Activated T-helper 1 cell treated with anti-CD3 and anti-CD28 coated beads, Interleukin-12 subunit alpha, Interleukin-12 subunit beta, Interleukin-2, Interleukin-4 antibody, amounts not matched to agents 30 ng/mL and 10 ng/mL and 1 ng/mL, durations not matched to agents 14 hours and 24 hours and 36 hours (primary cell): ENCODE measurements at places on chromosomes 12 and 14. TPM values are rescaled to one million over a fixed set of nuclear protein-coding genes. Genes with fewer than 3 reads are reported as not detected.
A peak's percentile ranks its signal among the peaks of the same experiment; 100 is the strongest.

The APOLD1 gene
- total RNA-seq, result 4.0 and 4.8 TPM in 2 replicates

The LRP1 gene
- 0.26 and 0.73 TPM in 2 replicates for total RNA-seq

- peak; percentile 52 for DNase-seq
These were observed 464.0 kb downstream of the RAD51B start for GRCh38 chr14:68283378-68284123.

GRCh38 chr14:34300882-34301734 lies 160.9 kb downstream of the SPTSSA start:
- DNase-seq, result no peak

- no peak for DNase-seq
These were observed 9.4 kb upstream of the SLC35F4 start for GRCh38 chr14:57875296-57875695.

DNA sequence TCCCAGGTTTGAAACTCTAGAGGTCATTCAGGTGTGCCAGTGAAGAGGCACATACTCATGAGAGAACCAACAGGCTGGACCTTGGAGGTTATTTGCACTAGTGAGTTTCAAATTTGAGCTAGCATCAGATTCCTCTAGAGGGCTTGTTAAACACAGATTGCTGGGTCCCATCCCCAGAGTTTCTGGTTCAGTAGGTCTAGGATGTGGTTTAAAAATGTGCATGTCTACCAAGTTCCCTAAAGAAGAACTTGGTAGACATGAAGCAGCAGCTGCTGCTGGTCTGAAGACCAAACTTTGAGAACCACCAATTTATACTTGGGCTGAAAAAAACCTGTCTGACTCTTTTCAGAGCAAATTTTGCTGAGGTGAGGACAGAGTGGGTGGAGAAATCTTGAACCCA lies 61.7 kb downstream of the SUSD6 start:
- DNase-seq, result no peak

GRCh38 chr12:20657496-20657895 lies 37.6 kb upstream of the SLCO1C1 start:
- DNase-seq, result no peak
